Activated naive CD4-positive, alpha-beta T cell treated with Interleukin-2 at 50 U/mL for 16 hours (primary cell): ENCODE measurements at places on chromosomes 11 and 22.

GRCh38 chr22:29738118-29738815, 18.5 kb downstream of the CABP7 start:
- no peak for DNase-seq

GRCh38 chr11:8408151-8408941, 144.7 kb upstream of the LMO1 start:
- DNase-seq: no peak

- no peak for DNase-seq
Observed at GRCh38 chr11:95592471-95592870, 197.1 kb downstream of the FAM76B start.

DNA sequence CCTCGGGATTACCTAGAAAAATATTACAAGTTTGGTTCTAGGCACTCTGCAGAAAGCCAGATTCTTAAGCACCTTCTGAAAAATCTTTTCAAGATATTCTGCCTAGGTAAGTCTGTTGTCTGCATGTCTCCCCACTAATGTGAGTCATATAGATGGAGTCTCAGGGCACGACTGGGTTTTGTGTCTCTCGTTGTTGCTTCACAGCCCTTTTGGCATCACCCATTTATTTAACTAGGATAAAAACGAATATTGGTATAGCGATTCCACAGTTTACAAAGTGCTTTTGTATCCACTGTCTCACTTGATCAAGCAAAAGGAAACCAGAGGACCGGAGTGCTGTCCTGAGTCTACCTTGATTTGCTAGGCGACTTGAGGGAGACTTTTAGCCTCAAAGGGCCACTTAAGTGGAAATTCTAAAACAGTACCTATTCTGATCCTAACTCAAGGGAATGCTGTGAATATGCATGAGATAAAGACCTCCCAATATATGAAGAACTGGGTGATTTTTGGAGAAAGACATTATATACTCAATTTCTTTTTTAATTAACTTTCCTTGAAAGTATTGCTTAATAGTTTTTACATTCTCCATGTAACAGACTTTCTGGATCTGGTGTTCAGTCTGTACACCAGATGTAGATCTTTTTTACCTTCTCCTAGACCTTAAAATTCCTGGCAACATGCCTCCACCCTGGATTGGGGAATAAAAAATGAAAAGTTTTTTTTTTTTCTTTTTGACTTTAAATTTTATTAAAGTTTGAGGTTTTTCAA, 590 bp downstream of the NNMT start:
- DNase-seq: no peak

GRCh38 chr11:90699791-90700400, 477.0 kb upstream of the CHORDC1 start:
- no peak for DNase-seq

DNA sequence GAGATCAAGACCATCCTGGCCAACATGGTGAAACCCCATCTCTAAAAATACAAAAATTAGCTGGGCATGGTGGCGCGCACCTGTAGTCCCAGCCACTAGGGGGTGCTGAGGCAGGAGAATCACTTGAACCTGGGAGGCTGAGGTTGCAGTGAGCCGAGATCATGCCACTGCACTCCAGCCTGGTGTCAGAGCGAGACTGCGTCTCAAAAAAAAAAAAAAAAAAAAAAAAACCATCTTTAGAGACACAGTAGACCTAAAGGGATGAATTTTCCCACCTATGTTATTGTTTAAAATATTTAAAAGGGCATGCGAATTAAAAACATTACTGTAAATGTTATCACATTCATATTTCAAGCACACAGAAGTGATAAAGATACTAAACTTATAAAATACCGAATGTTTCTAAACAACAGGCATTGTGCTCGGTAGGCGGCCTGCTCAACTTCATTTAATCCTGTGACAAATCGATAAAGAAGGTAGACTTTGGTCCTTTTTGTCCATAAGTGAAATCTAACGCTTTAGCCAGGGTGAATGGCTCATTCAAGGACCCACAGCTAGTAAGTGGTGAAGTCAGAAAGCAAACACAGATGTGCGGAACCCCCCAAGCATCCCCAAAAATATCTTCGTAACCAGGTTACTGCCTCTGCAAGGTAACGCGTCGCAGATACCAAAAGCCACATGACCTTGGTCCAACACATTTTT, 16.1 kb downstream of the NCAPD3 start:
- DNase-seq: peak; percentile 69

GRCh38 chr11:64718084-64718779, 4.8 kb downstream of the NRXN2 start:
- no peak for DNase-seq

GRCh38 chr22:20959578-20960461, 7.2 kb upstream of the AIFM3 start:
- DNase-seq: no peak

DNA sequence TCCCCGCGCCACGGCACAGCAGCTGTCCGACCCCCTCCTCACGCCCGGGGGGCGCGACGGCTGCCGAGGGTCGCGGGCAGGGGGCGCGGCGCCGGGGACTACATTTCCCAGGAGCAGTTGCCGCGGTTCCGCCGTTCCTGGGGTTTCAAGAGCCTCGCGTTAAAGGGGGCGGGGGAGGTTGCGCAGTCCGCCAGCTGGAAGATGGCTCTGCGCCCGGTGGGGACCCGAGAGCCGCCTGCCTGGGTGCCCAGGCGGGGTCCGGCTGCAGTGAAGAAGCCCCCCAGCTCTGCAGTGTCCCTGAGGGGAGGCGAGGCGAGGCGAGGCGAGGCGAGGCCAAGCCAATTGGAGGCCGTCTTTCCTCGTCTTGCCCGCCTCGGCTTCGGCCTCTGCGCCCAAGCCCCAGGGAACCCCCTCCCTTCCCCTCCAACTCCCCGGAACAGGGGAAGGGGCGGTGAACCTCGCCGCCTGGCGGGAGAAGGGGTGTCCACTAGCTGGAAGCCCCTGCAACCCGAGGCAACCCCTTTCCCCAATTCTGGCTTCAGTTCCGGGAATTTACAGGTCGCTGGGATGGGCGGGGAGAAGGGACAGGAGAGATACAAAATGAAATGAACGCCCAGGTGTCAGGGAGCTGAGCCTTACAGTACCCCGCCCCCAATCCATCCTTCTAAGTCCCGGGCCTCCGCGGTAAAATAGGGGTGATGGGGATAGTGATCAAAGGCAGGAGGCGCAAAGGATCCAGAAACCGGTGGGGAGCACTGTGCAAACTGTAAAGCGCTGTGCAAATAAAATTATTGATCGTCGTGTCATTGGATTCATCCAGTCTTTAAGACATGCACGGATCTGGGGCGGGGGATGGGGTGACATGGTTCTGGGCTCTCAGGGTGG, 5.2 kb upstream of the GCAT start:
- DNase-seq: no peak

- no peak for DNase-seq
Observed at GRCh38 chr11:19955660-19956059, 204.6 kb downstream of the DBX1 start.

- DNase-seq: no peak
Observed at GRCh38 chr11:40030867-40031266, 1428.6 kb downstream of the LRRC4C start.

GRCh38 chr11:105673089-105673488, 63.2 kb downstream of the GRIA4 start:
- DNase-seq: no peak

DNA sequence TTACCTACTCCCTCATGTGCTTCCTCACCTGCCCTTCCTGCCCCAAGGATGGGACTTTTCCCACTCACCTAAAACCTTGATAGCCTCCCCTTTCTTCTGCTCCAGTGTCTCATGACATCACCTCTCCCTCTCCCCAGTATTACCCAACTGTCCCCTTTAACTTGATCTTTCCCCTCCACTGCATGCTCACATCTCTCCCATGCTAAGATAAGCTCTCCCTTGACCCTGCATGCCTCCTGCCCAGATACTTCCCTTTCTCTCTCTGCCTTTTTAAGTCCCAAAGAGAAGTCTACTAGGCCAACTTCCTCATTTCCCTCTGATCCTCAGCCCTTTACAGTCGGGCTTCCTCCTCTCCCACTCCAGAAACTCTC, 14.8 kb downstream of the CD3E start:
- no peak for DNase-seq

DNA sequence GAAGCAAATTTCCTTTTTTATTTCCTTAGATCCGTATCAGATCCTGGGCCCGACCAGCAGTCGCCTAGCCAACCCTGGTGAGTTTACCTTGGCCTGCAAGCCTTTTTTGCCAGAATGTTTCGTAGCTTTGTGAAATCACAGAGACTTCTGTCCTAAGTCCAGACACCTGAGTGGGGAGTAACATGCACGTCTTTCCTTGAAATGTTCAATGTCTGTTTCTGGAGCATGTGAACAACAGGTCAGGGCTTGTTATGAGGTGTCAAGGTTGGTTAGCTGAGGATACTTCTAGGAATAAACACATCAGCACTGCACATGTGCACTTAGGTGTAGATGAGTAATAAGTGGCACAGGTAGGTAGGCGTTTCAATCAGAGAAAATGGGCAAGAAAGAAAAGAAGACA, 58.0 kb downstream of the KCNJ1 start:
- DNase-seq: no peak

GRCh38 chr22:24601217-24602104, 1.5 kb upstream of the GGT1 start:
- DNase-seq: no peak

GRCh38 chr11:120565466-120566155, 54.1 kb downstream of the GRIK4 start:
- DNase-seq: no peak

GRCh38 chr11:16831316-16832192, 93.1 kb downstream of the C11orf58 start:
- no peak for DNase-seq

- DNase-seq: no peak
Observed at GRCh38 chr22:32042924-32043323, at the start of gene SLC5A1. Gene SLC5A1 (plus strand): TSS chr22:32043261. CDS start chr22:32043282, 21 bp downstream.
